ENCODE measurements at places on chromosomes 5 and 9.

GRCh38 chr9:129880654-129881546, 45.6 kb downstream of the USP20 start:
- DNase-seq = no peak

DNA sequence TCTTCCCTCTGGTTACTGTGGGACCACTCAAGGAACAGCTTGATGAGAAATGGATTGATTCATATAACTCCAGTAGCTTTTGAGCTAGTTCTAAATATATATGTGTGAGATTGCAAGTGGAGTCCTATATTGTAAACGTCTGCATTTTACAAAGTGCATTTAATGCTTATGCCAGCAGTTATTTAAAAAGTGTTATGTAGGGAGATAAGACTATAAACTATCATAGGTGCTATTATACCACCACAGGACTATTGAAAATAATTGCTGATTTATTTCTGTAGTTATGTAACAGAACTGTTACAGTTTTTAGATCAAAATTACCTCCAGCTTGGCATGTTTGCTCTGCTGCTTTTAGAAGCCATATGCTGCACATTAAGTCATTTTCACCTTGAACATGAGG, 36.2 kb downstream of the PTCD2 start:
- no peak for DNase-seq

- no peak for DNase-seq
These were observed 1590.2 kb downstream of the EFNA5 start for GRCh38 chr5:106080535-106080934.

DNA sequence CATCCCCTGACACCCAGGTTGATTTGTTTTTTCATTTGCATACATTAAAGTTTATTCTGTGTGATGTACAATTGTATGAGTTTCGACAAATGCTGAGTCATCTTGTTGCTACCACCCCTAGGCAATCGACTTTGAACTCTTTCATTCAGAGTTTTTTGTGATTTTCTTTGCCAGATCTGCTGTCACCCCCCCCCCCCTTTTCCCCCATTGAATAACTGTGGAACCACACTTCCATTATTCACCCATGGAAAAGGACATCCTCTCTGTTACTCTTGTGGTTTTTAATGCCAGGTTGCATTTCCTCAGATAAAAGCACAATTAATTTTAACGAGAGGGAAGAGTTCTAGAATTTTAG, 13.7 kb upstream of the FAM120AOS start:
- DNase-seq = peak; percentile 45

- no peak for DNase-seq
These were observed 105.6 kb upstream of the CCDC112 start for GRCh38 chr5:115402092-115402491.

- DNase-seq = no peak
These were observed 20.3 kb upstream of the TMEM174 start for GRCh38 chr5:73152411-73153388.

DNA sequence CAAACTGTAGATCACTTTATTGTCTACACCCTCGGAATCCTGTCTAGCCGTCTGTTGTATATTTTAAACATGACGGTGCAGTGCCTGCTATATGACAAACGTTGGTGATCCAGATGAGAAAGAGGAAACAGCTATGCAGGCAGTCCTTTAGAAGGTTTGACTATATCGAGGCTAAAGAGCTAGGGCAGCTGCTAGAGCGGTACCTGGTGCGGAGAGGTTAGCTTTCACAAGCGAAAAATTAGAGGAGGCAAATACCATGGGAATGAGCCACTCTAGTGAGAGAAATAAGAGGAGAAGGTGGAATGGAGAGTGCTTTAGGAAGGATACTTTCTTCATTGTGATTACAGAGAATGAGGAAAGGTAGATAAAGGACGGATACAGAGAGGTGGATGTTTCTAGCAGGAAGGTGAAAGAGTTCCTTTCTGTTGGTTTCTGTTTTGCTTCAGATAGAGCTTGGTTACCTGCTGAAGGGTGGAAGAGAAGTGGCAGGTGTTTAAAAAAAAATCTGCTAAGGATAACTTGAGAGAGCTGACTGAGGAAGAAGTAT, 959 bp upstream of the FBXL17 start:
- peak; percentile 15 for DNase-seq

DNA sequence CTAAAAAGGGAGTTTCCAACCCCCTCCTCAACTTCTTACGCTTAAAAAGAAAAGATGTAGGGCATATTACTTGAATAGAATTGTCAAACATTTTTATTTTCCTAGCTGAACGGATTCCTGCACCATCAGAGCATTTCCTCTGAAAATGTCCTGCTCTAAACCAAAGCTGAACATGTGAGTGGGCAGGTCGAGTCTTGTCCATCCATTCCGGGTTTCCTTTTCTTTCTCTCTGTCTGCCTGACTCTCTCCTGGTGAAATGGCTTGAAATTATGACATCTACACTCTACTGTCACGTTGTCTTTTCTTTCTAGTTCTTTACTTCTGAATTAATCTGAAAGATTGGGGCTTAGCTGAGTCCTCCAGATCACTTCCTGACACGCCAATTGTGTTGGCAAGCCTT, 39.2 kb upstream of the PTPN3 start:
- DNase-seq = no peak

Data from activated CD4-positive, alpha-beta T cell treated with anti-CD3 and anti-CD28 coated beads, Interleukin-10, Interleukin-2, amounts not matched to agents 100 ng/mL and 50 ng/mL, durations not matched to agents 16 hours and 8 hours (primary cell).